ENCODE measurements at places on chromosomes 16 and 17.

GRCh38 chr16:78576941-78577340, 477.5 kb downstream of the WWOX start:
- DNase-seq = no peak

GRCh38 chr17:80117491-80118401, 16.4 kb downstream of the GAA start:
- no peak for DNase-seq

DNA sequence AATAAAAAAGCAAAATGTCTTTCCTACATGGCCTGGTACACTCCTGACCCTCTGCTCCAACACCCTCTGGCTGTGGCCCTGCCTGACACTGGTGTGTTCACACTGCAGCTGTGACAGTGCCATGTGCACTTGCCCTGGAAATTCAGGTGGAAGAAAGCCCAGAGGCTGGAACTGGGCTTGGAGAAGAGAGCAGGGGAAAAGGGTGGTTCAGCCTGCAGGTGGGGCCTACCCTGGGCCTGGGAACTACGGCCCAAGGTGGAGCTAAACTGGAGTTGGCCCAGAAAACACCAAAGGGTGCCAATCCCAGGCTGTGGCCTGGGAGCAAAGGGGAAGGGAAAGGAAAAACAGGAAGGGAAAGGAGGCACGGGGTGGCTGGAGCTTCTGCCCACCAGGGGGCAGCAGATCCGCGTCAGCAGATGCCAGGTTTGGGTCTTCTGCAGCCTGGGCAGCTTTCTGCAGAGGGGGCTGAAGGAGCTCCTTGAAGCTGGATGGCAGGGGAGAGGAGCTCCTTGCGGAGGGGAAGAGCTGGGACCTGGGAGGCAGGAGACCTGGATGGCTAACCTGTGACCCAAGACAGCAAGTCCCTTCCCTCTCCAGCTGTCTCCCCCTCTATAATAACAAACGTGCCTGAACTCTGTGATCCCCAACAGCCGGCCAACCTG, 15.4 kb upstream of the CTCF start:
- peak; percentile 82 for DNase-seq

DNA sequence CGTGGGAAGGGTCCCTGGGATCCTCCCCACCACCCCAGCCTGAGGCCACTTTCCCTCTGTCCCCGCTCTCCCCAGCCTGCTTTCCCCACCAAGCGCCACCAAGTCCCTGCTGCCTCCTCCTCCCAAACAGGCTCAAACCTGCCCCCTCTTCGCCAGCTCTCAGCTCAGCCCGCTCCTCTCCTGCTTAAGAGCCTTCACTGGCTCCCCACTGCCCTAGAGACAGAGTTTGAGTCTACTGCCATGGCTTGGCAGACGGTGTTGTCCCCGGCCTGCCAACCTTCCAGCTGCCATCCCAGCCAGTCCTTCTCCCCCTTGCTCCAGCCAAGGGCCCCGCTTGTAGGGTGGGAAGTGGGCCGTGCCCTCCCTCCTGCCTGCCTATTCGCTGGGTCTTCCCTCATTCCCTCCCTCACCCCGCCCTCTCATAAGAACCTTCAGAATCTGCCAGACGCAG, 11.1 kb downstream of the IL4R start:
- no peak for DNase-seq

- DNase-seq = no peak
Measured at GRCh38 chr17:19016881-19017280, 12.3 kb upstream of the FAM83G start.
